ENCODE measurements at places on chromosomes 3 and 15. TPM values are rescaled to one million over a fixed set of nuclear protein-coding genes. Genes with fewer than 3 reads are reported as not detected.

The USP3 gene
- total RNA-seq: 178 TPM

- no peak for DNase-seq
Measured at GRCh38 chr15:38555686-38556334, 8.8 kb downstream of the RASGRP1 start.

DNA sequence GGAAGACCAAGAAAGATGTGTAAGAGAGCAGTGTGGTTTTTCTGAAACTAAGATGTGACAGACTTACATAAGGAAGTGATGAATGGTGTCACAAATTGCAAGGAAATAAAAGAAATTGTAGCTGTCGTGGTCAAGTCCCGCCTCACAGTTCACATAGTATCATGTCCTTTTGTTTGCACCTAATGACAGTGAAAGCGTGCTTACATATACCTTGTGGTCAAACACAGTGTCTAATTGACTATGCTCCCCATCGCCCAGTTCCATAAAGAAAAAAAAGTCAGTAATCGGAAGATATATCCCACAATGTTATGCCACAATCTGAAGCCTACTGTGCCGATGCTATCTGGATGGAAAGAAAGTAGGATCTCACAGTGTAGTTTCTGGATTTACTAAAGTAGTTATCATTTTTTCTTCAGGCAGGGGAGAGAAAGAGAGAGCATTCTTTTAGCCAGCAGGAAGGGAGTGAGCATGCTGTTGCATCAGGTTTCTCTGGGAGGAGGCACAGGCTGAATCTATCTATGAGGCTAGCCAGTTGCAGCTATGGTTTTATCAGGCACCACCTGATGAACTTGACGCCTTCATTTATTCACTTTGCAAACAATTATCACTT lies 9.8 kb upstream of the PLSCR1 start:
- DNase-seq: no peak

- DNase-seq: no peak
Measured at GRCh38 chr15:38650384-38650783, 85.8 kb upstream of the RASGRP1 start.

DNA sequence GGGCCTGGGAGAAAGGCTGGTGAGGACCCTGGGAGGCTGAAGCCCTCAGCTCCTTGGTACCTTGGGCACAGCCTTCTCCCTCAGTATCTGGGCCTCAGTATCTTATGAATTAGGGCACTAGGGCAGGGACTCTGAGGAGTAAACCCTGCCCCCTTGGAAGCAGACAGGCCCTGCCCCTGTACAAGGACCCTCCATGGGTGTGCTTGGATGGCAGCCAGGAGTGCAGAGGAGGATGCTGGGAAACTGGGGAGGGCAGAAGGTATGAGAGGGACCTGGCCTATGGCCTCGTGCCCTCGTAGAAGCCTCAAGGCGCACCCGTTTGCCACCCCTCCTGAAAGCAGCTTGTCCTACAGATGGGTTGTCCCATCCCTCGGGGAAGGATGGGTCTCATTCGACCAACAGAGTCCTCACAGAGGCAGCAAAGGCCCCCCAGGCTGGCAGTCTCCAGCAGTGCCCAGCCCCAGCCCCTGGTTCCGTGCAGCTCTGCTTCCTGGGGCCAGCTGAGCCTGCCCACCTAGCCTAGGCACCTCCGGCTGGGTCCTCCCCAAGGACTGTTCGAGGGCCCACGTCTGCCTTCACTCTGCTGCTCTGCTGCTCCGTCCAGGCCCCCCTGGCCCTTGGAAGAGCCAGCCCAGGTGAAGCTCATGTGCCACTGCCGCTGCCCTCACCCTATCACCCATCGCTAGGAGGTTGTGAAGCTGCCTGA lies 15.3 kb upstream of the SEMA3F start:
- no peak for DNase-seq

DNA sequence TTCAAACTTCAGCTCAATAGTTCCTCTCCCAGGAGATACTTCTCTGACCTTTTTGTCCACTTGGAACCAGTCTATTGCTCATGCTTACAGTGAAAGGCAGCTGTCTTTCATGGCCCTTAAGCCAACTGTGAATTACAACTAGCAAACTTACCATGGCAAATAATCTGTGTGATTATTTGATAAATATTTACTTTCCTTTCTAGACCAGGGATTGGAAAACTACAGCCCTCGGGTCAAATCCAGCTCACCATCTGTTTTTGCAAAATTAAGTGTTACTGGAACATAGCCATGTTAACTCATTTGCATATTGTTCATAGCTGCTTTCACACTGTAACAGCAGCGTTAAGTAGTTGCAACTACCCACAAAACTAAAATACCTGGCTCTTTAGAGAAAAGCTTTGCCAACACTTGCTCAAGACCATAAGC lies 289.1 kb upstream of the MCTP2 start:
- DNase-seq: no peak

Data from B cell (primary cell).